Urothelium cell line (cell line): ENCODE measurements at places on chromosomes 5 and 9.
A peak's percentile ranks its signal among the peaks of the same experiment; 100 is the strongest.

DNA sequence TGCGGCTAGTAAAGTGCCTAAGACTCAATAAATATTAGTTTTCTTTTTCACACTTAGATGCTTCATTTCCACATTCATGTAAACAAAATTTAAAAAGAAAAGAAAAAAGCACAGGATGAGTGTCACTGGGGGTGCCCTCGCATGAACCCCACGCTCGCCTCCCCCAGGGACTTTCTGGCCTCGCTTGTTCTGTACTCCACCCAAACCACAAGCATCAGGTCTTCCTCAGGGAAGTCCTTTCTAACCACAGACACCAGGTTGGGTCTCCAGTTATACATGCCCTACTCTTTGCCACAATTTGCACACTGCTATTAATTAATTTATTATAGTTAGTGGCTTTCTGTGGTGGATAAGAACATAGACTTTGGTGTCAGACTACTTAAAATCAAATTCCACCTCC, 92.4 kb downstream of the RORB start:
- no peak for DNase-seq

DNA sequence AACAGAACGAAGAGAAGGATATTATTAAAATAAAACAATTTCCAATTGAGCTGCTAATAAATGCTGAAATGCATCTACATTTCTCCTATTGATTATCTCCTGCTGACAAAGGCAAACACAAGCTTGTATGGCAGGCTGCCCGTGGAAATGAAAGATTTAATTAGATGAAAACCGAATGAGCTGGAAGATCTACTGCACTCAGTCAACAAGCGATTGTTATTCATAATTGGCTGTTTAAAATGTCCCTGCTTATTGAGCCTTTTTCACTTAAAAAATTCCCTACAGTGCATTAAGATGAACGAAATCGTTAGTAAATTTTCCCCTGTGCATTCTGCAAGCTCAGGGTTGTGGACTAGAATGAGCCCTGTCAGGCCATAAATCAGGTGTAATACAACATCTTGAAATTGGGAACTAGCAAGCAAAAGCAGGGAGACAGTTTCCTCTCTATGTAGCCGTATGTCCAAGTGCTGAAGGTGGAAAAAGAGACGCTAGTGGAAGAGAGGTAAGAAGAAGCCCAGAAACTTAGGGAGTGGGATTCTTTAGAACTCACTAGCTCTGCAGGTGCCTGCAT, 28.5 kb upstream of the KIF4B start:
- no peak for DNase-seq

DNA sequence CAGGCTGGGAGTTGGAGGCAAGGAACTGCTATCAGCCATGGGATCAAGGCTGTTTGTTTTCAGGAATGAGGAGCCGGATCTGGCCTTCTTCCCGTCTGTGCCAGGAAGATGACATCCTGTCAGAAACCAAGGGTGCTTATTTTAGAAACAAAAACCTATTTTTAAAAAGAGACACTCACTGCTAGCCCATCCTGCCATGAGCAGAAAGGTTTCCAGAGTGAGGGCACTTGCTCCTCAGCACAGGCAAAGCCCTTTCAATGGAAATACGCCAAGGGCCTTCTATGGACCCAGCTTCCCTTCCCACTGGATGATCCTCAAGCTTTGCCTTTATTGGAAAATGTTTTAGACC, 132.6 kb upstream of the FSTL4 start:
- DNase-seq, result no peak

- no peak for DNase-seq
Observed at GRCh38 chr9:98571643-98572042, 137.1 kb downstream of the GABBR2 start.

DNA sequence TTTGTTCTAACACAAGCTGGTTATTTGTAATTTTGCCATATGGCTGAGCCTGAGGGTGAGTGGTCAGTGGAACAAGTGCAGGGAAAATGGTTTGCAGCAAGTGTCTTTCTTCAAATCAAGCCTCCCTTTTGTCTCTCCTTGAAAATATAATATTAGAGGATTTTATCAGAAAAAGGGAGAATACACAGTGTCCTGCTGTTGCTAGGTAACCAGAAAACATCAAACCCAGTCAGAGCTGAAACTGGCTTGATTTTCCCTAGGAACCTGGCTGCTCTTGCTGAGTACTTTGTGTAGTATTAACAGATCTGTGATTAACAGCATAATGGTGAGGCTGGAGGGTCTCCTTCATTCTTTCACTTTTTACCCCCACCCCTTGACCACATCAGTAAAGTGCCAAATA, 314.0 kb downstream of the ARHGEF28 start:
- peak; percentile 18 for DNase-seq

GRCh38 chr5:110219769-110220168, 506.7 kb downstream of the TMEM232 start:
- no peak for DNase-seq

DNA sequence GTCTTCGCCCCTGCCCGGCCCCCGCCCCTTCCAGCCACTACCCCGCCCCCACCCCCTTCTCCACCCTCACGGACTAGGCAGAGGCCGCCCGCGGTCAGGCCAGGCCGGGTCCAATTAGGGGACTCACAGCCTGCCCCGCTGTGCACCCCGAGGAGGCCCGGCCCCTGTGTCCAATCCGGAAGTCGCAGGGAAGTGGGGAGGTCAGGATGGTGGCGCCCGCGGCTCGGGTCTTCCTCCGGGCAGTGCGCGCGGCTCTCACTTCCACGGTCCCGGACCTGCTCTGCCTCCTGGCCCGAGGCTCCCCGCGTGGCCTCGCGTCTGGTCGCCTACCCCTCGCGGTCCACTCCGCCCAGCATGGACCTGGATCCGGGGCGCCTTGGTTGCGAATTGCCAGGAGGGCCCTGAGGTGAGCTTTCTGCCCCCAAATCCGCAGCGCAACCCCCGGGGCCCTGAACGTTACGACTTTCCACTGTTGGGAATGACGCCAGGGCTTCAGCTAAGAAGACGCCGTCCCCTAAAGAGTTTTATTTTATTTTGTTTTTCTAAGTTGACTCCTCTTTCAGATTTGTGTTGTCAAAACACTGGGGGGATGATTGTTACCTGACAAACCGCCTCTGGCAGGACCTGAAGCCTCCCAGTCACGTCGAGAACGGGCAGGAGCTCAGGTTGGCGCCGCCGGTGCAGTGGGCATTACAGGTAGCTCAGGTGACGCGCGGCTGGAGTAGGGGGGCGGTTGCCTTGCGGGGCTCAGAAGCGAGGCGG, 763 bp upstream of the IRX2 start:
- DNase-seq, result no peak

DNA sequence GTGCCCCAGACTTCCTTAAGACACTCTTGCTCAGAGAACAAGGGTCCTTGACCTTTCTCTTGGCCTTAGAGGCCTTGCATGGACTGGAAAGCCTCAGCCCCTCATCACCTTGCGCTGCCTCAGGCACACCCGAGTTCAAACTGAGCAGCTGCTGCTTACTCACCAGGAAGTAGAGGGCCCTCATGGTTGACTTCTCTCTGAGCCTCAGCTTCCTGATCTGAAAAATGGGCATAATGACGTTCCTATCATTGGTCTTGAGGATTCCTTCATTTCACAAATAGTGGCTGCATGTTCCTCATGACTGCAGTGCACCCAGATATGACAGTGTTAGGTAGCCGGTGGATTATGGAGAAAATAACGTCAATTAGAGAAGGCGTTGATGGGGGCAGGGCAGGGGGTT, 28.6 kb downstream of the IER5L start:
- no peak for DNase-seq

DNA sequence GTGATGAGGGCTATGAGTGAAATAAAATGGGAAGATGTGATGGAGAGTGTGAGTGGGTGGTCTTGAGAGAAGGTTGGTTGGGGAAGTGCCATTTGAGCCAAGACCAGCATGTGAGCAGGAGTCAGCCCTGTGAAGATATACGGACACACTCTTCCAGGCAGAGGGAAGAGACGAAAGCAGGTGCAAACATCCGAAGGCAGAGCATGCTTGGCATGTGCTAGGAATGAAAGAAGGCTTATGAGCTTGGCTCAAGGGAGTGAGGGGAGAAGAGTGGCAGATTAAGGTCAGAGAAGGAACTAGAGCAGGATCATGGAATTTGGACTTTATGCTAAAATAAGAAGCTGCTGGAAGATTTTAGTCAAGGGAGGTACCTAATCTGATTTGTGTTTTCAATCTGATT, 23.6 kb upstream of the CCDC112 start:
- no peak for DNase-seq

GRCh38 chr5:34915856-34916192, 313 bp downstream of the BRIX1 start:
- peak; percentile 16 for DNase-seq

- no peak for DNase-seq
Observed at GRCh38 chr5:178387856-178388190, 155.2 kb upstream of the PHYKPL start.

GRCh38 chr9:4009006-4009511, 290.8 kb downstream of the GLIS3 start:
- DNase-seq, result no peak

DNA sequence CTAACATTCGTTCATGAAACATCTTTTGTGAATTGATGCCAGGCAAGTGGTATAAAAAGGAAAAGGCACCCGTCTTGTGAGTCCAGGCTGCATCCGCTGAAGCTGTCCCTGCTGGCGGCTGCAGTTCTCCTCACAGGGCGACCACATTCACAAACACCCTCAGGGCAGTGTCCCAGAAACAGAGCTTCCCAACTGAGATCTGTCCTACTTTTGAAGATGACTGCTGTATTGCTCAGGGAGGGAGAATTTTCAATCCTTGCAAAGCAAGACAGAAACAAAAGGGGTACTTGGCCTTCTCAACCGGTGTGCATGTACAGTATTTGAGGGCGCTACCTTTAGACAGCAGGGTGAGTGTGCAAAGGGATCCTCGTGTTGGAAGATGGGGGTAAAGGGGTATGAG, 316.1 kb downstream of the GADD45G start:
- DNase-seq, result no peak

- no peak for DNase-seq
Observed at GRCh38 chr9:112203536-112203935, 28.4 kb upstream of the SUSD1 start.

DNA sequence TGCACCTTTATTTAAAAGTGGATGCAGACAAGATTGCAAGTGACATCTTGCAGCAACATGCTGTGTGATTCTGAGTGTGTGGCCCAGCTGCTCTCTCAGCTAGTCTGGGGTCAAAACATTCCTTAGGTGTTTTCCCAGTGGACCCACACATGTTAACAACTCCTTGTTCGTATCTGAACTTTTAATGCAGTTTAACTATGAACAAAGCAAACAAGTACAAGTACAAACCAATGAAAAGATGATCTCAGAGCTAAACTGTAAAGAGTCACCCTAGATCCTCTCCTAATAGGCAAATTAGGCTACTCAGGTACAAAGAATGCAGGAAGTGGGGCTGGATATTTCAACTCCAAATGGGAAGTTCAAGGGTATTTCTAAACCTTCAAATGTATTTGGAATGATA, 108.4 kb downstream of the ENTREP1 start:
- DNase-seq, result no peak

- no peak for DNase-seq
Observed at GRCh38 chr5:132663771-132664695, 6.1 kb downstream of the IL13 start.

- DNase-seq, result peak; percentile 82
Observed at GRCh38 chr5:96657068-96657467, 5.1 kb upstream of the CAST start.

- no peak for DNase-seq
Observed at GRCh38 chr5:176547802-176548201, 1.3 kb upstream of the CDHR2 start.

- no peak for DNase-seq
Observed at GRCh38 chr5:54628050-54628449, 110.5 kb downstream of the SNX18 start.

DNA sequence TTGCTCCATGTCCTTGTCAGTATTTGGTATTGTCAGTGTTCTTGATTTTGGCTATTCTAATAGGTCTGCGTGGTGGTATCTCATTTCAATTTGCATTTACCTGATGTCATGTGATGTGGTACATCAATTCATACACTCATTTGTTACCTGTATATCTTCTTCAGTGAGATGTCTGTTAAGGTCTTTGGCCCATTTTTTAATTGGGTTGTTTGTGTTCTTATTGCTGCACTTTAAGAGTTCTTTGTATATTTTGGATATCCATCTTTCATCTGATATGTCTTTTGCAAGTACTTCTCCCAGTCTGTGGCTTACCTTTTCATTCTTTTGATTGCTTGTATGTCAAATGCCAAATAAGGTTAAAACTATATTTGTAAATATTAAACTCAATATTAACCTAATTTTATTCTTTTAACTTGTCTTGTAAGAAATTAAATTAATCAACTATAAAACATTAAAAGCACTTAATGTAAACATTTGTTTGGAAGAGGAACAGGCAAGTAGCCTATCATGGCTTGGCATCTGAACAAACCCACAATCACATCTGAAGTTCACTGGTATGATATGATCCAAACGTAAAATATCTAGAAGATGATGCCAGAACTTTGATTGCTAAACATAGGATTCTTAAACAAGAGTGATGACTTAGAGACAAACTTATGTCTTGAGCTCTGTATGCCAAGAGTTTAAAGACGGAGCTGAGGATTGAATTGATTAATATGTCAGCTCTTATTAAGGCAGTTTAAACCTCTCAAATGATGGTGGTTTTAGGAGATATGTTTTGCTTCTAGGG, 587.3 kb downstream of the ANXA1 start:
- DNase-seq, result no peak

DNA sequence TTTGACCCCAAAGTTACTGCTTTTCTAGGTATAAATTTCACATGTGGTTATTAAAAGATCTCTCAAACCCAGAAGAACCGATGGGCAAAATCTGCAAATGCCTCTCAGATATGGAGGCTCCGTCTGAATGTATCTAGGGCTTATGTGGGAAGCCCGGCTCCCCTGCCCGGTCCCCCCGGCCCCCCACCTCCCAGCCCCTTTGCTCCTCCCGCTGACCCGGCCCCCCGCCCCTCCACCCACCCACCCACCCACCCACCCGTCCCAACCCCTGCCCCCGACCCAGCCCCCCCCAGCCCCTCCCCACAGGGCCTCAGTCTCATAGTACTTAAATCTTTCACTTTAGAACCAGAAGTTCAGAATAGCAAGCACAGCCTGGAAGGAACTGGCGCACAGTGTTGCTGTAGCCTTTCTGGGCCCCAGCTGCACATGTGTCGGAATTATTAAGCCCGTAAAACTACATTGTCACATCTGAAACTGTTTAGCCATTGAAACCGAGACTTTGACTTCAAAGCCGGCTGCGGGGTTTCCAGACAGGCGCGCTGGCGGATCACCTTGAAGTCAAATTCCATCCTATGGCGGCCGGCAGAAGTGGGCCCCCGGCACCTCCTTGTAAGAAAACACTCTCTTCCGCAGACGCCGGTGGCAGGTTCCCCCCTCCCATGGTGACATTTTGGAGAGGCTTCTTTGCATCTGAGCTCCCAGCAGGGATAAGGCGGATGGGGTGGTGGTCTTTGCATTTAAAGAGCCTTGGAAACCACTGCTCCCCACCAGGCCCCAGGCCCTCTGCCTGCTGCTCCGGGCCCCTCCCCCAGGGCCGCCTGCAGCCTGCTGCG, 12.8 kb downstream of the NKD2 start:
- DNase-seq, result no peak

GRCh38 chr9:6680797-6681146, 35.2 kb upstream of the GLDC start:
- no peak for DNase-seq

- peak; percentile 14 for DNase-seq
Observed at GRCh38 chr5:173888473-173889131, 453 bp downstream of the CPEB4 start.

- peak; percentile 32 for DNase-seq
Observed at GRCh38 chr5:126138281-126138931, 284.8 kb upstream of the GRAMD2B start.

GRCh38 chr5:132830436-132831094, at the start of gene SHROOM1:
Gene SHROOM1, minus strand, starts transcription at chr5:132830647. Its CDS starts 4,507 bp downstream, at chr5:132826140.
- DNase-seq, result peak; percentile 88

- peak; percentile 48 for DNase-seq
Observed at GRCh38 chr9:104743376-104743985, 4.0 kb upstream of the NIPSNAP3A start.
